HS-27A (cell line): ENCODE measurements at places on chromosomes 13 and 19.

GRCh38 chr19:29508181-29508580 is 17.6 kb upstream of the VSTM2B start:
- DNase-seq, result no peak

- no peak for DNase-seq
Measured at GRCh38 chr19:49407482-49408015, 15.7 kb downstream of the PTH2 start.

DNA sequence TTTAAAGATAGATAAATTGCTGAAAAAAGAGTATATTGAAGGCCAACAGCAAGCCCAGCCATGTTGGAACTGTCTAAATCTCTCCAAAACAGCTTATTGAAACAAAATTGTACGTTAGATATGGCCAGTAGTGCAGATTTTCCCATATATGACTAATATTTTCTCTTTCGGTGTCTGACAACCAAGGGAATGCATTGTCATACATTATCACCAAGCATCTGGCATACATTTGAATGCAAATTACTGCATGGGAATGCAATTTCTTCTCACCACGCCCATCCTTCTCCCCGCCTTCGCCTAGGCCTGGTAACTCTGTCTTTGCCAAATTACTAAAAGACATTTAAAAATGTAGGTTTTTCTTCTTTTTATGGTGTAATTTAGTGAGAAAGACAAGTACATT is 32.5 kb upstream of the IRS2 start:
- no peak for DNase-seq

DNA sequence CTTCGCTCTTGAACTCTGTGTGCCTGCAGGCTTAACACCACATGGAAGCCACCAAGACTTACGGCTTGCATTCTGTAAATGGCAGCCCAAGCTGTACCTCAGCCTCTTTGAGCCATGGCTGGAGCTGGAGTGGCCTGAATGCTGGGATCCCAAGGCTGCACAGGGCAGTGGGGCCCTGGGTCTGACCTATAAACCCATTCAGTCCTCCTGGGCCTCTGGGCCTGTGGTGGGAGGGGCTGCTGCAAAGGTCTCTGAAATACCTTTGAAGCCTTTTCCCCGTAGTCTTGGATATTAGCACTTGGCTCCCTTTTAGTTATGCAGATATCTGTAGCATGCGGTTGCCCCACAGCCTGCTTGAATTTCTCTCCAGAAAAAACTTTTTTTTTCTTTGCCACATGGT is 8.2 kb downstream of the TM9SF2 start:
- no peak for DNase-seq

- no peak for DNase-seq
Measured at GRCh38 chr19:51066393-51067186, 1.7 kb upstream of the KLK13 start.

DNA sequence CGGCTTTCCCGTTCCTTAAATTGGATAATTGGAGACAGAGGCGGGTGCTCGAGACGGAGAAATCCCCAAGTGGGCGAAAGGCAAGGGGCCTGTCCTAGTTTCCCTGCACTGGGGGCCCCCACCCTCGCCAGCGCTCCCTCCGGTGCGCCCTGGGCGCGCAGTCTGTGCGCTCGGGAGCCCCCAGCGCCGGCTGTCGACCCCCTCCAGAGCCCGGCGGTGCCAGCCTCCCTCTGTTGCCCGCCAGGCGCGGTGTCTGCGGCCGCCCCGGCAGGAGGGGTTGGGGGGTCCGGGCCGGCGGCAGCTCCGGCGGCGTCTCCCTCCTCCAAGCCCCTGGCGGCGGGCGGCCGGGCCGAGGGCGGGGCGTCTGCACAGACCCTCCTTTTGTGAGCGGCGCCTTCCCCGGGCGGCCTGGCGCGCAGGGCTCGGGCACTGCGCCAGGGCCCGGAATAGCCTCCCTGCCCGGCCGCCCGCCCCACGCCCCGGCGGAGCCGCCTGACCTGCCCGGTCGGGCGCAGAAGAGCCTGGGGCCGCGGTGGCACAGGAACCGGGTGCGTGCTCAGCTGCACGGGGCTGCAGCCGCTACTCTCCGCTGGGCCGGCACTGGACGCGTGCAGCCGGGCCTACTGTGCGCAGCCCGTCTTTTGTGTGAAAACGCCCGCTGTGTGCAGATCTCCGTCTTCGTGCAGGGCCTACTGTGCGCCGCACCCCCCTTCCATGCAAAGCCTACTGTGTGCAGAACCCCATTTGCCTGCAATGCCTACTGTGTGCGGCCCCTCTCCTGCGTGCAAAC is 13.2 kb downstream of the GADD45B start:
- no peak for DNase-seq

- DNase-seq, result peak; percentile 22
Measured at GRCh38 chr19:35063940-35064818, 22.7 kb downstream of the HPN start.

DNA sequence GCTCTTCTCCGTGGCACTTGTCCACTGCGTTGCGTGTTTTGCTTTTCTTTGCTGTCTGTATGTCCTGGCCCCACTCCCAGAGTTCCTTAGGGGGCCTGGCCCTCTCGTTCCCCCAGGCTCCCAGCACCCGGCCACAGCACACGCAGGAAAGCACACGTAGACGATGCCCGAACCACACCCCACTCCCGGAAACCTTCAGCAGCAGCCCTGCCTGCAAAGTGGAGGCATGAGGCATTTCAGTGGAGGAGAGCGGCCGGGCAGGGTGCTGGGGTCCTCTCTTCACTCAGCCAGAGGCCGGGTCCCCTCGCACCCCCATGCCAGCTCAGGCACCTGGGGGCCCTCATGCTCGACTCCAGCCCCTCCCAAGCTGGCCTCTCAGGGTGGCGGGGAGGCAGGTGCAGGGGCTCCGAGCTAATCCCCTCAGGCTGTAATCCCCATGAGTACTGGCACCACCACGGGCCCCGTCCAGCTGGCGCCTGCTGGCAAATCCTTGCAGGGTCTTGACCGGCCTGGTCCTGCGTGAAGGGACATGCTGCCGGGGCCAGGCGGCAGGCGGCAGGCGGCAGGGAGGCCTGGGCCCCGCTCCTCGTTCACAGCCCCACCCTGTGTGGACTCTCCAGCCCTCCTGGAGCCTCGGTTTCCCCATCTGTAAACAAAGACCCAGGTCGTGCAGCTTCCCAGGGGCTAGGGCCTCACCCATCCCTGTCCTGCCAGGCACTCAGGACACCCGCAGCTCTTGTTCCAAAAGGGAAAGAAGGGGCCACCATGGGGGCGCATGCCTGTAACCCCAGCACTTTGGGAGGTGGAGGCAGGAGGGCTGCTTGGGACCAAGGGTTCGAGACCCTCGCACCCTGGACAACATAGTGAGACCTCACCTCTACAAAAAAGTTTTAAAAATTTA is 7.0 kb downstream of the PIP5K1C start:
- no peak for DNase-seq

DNA sequence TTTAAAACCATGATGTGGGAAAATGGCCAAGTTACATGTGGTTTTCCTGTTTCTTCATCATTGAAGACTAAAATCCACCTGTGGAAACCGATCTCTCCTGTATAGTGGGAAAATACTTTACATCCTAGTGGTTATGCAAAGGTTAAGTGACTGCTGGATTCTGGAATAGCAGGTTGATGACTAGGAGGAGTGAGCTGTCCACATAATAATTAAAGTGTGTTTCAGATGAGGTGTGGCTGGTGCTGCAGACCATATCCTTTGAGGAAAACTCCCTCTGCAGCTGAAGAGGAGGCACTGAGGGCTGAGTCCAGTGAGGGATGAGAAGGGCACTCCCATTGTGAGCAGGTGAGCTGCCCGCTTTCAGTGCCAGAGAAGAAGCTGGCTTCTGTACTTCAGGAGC is 43.2 kb downstream of the DCLK1 start:
- DNase-seq, result no peak

DNA sequence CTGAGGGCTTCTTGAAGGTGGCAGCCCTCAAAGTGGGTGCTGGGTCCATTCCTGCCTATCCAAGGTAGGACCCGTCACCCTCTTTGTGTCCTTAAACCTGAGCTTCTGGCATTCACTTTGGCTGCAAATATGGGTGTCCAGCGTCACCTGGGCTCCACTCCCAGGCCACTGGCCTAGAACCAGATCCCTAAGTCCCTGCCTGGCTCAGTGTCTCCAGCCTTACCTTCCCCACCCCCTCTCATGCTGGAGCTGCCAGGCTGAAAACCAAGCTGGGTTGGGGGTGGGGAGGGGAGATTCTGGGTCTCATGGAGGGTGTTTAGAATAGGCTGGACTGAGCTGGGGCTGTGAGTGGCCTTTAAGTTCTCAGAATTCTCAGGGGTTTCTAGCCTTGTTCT is 12.4 kb downstream of the PDE4A start:
- DNase-seq, result no peak

- no peak for DNase-seq
Measured at GRCh38 chr19:48726556-48726955, 7.0 kb upstream of the MAMSTR start.

DNA sequence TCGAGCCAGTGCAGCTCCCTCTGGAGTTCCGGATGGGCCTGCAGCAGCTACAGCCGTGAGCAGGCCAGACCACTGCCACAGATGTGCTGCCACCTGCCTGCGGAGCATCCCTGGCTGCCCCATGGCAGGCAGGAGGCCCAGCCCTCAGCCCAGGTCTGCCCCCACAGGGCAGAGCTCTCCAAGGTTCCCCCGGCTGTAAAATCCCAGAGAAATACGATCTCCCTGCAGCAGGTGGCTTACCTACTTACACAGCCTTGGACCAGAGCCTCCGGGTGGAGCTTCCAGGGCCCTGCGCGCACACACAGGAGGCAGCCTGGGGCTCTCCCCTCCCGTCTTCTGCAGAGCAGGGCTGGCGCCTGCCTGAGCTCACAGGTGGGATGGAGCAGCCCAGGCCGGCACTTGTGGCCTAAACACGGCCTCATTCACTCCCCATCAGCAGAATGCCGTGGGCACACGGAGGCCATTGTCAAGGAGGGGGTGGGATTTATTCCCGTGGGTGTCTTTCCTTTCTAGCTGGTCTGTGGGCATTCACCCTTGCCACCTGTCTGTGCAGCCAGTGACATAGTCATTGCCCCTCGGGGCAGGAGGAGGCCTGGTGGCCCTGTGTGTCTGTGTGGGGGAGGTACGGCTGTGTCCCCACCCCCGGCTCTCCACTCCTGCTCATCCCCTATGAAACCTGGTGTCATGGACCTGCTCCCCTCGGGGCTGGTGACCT is 118.0 kb downstream of the KDM4B start:
- DNase-seq, result no peak

GRCh38 chr13:48563626-48564025 is 30.7 kb upstream of the RCBTB2 start:
- no peak for DNase-seq

- DNase-seq, result peak; percentile 4
Measured at GRCh38 chr19:19900139-19900728, 512 bp upstream of the ZNF93 start.

- no peak for DNase-seq
Measured at GRCh38 chr13:110199046-110199831, 107.7 kb downstream of the COL4A1 start.

- no peak for DNase-seq
Measured at GRCh38 chr19:45954156-45954555, 19.5 kb downstream of the NOVA2 start.

- no peak for DNase-seq
Measured at GRCh38 chr13:44165889-44166496, 207.6 kb upstream of the SERP2 start.
